Fibroblast of skin of left biceps (primary cell): ENCODE measurements at places on chromosomes 6 and 20.

DNA sequence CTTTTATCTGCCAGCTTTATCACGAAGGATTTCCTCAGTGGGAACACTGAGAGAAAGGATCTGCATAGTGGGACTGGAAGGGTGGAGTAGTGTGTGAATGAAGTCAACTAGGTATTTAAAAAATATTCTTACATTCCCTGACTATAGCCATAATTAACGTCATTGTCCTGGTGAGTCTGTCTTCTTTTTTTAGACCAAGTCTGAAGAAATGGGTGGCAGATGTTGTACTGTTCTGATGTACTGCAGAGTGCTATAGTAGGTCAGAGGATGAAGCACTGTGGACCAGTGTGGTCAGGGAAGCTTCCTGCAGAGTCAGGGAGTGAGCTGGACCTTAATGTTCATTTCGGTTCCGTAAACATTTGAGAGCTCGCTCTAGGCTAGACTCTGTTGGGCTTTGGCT, 11.9 kb downstream of the TULP4 start:
- DNase-seq = no peak

DNA sequence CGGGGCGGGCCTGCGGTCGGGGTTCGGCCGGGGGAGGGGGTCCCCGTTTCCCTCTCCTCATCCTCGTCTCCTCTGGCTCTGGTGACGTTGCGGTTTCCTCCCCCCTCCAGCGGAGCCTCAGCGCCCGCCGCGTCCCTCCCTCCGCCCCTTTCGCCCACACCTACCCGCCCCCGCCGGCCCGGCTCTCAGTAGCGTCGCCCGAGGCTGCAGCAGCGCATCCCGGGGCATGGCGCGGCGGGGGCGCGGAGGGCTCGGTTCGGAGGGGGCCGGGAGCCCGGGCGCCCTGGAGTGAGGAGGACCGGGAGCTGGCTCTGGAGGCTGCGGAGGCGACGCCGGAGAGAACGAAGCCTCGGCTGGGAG, at the start of gene DSE:
TSS of gene DSE (plus strand) at position 188 of the 360 bp plus-strand sequence. CDS start 28,304 bp downstream, outside the sequence.
- DNase-seq = peak; percentile 79

GRCh38 chr6:7906741-7907140, 3.8 kb downstream of the TXNDC5 start:
- DNase-seq = no peak

GRCh38 chr20:20827992-20828597, 115.7 kb upstream of the RALGAPA2 start:
- DNase-seq = no peak

DNA sequence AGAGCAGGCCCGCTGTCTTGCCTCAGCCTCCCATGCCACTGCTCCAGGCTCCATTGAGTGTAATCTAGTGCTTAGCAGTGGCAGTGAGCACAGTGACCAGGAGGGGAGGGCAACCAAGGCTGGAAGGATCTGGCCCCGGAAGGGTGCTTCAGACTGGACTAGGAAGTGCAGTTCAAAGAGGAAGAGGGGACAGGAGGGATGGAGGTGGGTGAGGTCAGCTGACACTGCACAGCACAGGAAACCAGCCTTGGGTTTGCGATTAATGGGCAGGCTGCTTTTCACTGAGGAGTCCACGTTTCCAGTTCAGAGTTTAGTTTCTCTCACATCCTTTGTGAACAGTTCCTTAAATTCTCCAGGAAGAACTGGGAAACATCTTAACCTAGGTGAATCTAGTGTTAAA, 46.9 kb downstream of the CDS2 start:
- DNase-seq = no peak

GRCh38 chr6:159978291-159979135, 9.6 kb downstream of the IGF2R start:
- no peak for DNase-seq

DNA sequence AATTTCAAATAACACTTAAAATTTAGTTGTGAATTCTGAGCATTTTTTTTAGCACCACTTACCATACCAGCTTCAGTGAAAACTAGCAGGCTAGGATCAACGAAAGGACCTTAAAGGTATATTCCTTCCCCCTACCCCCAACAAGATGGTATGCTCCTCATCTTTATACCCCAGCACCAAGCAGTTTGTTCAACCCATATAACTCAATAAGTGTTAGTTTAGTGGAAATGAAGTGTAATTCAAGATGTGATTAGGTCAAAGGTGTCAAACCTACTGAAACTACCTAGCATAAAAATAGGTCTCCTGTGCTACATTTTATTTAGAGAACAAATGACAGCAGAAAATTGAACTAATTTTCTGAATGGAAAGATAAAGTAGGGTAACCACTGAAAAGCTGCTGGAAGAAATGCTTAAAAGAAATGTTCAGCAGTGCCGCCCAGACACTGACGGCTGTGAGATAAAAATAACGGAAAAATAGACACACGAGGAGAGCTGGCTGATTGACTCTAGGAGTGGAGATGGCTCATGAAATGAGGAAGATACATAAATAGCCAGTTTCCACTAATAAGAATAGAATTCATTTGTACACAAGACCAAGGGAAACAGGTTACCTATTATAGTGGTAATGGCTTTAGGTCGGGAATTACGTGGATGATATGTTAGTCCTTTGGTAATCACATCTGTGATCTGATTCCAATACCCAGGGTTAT, 94.8 kb downstream of the IPCEF1 start:
- no peak for DNase-seq

- DNase-seq = peak; percentile 11
Measured at GRCh38 chr6:117397536-117398227, 28.1 kb downstream of the ROS1 start.
